Lower leg skin (tissue), 4 donors: ENCODE measurements at places on chromosomes 1 and 21.

DNA sequence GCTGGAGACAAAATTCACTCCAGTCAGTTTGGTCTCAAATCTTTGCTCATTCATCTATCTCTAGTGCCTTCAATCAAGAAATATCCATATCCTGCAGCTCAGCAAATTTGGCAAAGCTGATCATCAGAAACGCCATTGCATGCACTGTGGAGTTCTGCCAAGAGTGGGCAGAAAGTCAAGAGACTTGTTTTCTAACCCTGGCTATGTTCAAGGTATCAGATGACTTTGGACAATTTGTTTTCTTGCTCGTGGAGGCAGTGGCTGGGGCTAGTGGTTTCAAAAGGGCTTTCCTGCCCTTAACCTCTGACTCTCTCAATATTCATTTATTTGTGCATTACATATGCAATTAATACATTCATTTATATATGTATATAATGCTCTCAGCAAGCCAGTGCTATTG, 12.8 kb upstream of the LRRC52 start:
- DNase-seq, result no peak

DNA sequence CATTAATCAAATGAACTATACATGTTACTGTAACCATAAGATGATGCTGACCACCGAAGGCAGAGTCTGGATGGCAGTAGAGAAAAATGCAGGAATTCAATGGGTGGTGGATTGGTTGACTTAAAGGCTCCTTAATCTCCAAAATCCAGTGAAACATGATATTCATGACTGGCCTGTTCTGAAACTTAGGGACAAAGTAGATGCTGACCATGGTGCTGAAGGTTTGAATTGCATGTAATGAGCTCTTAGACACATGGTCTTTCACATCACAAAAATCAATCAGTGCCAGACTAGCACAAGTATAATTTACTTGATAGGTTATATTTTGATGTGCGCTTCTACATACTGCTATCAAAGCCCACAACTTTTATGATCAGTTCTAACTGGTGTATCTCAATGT, 30.9 kb upstream of the NTMT2 start:
- DNase-seq, result no peak

- no peak for DNase-seq
Measured at GRCh38 chr1:3640121-3640837, 9.6 kb downstream of the WRAP73 start.

DNA sequence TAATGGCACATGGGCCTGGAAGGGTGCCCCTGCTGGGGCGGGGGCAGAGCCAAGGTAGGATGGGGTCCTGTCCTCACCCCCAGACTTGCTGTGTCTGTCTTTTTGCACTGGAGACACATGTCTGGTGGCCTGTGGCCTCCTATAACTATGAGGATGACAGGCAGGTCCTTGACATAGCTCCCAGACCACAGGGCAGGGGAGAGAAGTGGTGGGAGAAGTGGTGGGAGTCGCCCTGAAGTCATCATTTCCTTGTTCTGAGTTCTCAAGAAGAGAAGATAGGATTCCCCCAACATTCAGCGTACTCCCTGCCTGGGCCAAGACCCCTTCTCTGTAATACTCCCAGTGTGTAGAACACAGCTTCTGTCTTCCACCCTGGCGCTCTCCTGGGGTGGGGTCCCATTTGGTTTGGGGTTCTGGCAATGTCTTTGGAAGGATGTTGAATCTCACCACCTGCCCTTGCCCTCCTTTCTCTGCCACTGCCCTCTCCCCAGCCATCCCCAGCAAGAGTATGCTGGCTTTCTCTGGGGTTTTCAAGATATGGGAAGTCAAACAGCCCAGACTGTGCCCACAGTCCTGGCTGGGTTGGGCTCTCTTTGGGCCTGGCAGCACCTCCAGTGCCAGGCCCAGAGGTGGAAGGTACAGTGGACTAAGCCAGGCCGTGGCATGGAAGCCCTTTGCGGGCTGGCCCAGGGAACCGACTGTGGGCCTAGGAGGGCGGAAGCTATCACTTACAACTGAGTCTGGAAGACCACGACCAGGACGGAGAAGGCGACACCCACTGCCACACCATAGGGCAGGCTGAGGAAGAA, 19.4 kb downstream of the SLC26A9 start:
- peak; percentile 62 for DNase-seq

DNA sequence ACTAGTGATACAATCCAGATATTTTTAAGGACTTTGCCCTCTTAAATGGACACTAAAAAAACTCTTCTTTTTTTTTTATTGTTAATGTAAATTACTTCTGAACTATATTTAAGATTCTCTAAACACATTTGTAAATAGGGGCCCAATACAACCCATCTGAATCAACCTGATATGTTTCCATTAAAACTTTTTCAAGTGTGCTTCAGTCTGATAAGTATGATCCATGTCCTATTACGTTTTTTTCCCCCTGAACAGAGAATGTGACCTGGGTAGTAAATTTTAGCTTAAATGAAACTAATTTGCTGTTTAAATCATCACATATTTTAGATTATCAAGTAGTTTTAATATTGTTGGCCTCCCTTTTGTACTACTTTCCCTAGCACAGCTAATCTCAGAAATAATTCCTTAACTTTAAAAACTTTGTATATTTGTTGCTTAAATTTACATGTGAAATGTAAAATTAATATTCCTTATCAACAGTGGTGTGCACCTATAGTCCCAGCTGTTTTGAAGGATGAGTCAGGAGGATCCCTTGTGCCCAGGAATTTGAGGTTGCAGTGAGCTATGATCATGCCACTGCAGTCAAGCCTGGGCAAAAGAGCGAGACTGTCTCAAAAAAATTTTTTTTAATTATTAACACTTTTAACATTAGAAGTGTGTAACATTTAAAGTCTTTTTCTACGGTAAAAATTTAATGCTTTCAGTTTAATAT, 3.0 kb upstream of the PKN2 start:
- no peak for DNase-seq

GRCh38 chr1:160007577-160008200, 24.1 kb downstream of the PIGM start:
- DNase-seq, result no peak

DNA sequence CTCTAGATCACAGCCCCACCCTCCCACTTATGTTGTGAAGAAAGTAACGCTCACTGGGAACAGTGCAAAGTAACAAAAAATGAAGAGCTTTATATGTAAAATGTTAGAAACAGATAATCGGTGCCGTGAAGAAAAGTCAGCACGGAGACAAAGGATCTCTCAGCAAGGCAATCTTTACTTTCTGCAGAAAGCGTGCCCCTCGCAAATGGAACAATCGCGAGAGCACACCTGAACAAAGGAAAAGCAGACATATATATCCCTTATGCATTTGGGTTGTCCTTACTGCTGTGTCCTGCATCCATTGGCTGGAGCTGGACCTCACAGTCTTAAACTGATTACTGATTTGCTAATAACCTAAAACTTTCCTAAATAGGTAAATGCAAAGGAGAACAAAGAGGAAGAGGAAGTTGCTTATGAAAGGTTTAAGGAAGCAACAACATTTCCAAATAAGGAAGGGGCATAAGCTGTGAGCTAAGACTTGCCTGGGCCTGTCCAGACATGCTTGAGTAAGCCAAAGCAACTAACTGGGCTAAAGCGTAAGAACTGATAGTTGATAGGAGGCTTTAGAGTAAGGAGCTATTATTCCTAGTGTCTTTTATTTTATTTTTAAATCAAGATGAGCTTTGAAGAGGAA, 89.7 kb downstream of the GTF2B start:
- no peak for DNase-seq

DNA sequence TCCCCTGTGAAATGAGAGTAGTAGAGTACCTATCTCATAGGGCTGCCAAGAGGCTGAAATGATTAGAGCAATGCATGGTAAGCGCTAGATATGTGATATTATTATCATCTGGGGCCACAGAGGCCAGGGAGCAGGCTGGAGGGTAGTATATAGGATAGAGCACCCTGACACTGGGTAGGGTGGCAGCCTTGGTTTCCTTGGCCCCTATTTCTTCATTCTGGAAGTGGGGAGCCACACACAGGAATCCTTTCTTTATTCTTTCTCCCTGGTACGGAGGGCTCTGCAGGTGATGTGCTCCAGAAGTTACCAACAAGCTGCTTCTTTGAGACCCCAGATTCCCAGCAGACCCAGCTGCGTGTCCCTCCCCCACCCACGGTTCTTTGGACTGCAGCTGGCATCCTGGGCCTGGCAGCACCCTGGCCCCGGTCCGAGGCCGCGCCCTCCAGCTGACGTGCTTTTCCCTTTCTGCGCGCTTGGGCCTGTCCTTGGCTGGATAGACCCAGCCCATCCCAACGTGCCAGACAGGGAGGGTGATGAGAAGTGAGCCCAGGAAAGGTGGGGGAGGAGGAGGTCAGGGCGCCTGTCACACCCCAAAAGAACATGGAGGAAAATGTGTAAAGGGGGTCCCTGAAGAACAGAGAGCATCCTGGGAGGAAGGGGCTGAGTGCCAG, 18.2 kb downstream of the INAVA start:
- DNase-seq, result peak; percentile 71

DNA sequence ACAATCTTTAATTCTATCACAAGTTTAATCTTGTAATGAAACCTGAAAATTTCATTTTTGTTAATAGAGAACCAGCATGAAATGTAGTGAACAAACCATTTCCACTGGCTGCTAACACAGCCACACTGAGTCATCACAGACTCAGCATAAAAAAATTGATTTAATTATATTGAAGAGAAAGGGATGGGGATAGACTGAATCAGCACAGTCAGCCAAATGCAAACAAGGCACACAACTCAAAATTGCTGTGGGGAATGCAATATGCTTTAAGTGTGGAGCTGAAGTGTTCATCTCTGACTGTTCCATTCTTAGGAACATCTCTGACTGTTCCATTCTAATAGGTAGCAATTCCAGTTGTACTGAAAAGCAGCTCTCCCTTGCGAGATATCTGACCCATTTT, 299.8 kb downstream of the MRPL39 start:
- DNase-seq, result no peak

- no peak for DNase-seq
Measured at GRCh38 chr1:64038119-64038518, 165.3 kb upstream of the UBE2U start.

GRCh38 chr1:214547747-214548146, 3.7 kb downstream of the PTPN14 start:
- DNase-seq, result no peak

- DNase-seq, result no peak
Measured at GRCh38 chr21:41727784-41728763, 38.8 kb downstream of the RIPK4 start.

- DNase-seq, result no peak
Measured at GRCh38 chr1:65233782-65234181, 75.6 kb upstream of the DNAJC6 start.

DNA sequence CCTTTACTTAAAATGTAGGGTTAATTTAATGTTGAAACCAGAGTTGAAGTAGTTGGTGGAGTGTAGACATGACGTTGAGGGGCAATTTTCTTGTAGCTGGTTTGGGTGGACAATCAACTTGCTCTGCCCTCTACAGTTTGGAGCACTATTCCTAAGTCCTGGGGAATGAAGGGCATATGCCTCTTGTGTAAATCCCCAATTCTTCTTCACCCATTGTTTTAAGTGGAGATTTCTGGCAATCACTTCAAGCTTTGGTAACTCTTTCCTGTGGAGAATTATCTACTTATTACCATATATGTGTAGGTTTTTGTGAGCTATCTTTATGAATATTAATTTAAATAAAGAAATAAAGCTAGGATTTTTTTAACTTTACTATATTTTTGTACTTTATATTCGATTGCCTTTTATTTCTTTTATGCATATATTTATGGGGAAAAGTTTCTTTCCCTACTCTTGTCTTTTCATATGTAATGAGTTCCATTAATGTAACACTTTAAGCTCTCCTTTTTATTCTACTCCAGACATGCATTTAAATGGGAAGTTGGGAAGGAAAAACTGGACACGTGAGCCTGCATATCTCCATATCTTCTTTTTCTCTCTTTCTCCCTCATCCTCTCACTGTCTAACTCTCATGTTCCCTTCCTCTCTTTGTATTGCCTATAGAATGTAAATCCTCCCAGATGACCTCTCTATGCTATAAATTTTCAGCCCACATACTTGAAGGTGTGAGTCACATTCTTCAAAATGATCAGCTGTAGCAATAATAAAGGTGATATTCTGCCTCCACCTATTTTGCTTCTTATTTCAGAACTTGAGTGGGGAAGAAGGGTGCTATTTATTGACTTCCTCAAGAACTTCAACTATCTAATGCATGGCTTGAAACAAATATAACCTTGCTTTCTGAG, 276.7 kb downstream of the PTPRC start:
- DNase-seq, result no peak

GRCh38 chr21:26448751-26449150, 124.3 kb downstream of the CYYR1 start:
- DNase-seq, result no peak

- no peak for DNase-seq
Measured at GRCh38 chr1:238960071-238960470, 426.3 kb upstream of the CHRM3 start.

DNA sequence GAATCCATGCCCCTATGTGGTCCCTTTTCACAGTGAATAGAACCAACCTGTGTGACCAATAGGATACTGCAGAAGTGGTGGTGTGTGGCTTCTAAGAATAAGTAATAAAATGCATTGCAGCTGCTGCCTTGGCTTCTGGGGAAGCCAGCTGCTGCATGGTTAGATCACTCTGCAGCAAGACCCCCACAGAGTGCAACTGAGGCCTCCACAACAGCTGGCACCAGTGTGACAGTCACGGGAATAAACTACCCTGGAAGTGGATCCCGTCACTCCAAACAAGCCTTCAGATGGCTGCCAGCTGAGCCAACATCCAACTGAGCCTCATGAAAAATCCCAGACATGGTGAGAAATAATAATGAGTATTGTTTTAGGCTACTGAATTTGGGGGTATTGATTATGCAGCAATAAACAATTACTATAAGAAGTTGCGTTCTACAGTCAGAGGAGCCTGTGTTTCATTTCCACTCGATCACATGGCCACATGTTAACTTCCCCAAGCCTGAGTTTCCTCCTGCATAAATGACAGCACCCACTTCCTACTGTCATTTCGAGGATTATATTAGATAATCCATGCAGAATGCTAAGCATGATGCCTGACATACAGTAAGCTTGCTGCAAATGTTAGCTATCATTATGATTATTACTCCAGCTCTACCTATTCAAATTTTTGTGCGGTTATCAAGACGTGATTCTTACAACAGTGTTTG, 20.8 kb upstream of the COG2 start:
- DNase-seq, result no peak

- no peak for DNase-seq
Measured at GRCh38 chr1:114956570-114956969, 73.1 kb upstream of the TSHB start.

GRCh38 chr21:17708522-17709265, 96.0 kb upstream of the BTG3 start:
- DNase-seq, result no peak

GRCh38 chr21:32137931-32138330, 140.9 kb downstream of the MIS18A start:
- DNase-seq, result no peak
